ENCODE measurements at places on chromosomes 13 and 19.

GRCh38 chr13:98768522-98768921, 16.1 kb upstream of the SLC15A1 start:
- no peak for DNase-seq

- DNase-seq, result no peak
These were observed 11.6 kb downstream of the MAP2K2 start for GRCh38 chr19:4112367-4112766.

- DNase-seq, result no peak
These were observed 1.8 kb downstream of the PGPEP1 start for GRCh38 chr19:18342090-18342632.

- peak; percentile 44 for DNase-seq
These were observed 10.0 kb downstream of the NDUFB7 start for GRCh38 chr19:14561847-14562351.

DNA sequence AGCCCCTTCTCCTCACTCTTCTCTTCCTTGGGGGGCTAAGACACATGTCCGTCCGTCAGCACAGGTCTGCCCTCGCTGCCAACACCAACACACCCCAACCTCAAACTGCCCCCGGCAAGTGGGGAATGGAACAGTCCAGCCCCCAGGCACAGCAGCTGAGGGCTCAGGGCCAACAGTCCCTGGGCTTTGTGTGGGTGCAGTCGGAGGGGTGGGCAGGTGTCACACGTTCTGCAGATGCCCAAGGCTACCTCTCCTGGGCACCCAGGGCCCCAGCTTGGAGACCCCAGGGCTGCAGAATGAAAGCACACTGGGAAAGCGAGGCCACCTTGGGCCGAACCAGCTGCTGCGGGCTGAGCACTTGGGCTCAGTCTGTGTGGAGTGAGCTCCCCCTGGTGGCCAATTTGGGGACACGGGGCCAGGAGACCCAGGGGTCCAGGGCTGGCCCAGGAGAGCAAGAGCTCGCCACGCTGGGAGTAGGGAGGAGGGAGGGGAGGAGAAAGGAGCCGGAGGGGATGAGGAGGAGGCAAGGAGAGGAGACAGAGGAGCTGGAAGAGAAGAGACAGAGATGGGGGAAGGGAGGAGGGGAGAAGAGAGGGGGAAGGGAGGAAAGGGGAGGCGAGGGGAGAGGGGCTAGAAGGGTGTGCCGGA, 14.0 kb upstream of the ATP8B3 start:
- DNase-seq, result peak; percentile 84

DNA sequence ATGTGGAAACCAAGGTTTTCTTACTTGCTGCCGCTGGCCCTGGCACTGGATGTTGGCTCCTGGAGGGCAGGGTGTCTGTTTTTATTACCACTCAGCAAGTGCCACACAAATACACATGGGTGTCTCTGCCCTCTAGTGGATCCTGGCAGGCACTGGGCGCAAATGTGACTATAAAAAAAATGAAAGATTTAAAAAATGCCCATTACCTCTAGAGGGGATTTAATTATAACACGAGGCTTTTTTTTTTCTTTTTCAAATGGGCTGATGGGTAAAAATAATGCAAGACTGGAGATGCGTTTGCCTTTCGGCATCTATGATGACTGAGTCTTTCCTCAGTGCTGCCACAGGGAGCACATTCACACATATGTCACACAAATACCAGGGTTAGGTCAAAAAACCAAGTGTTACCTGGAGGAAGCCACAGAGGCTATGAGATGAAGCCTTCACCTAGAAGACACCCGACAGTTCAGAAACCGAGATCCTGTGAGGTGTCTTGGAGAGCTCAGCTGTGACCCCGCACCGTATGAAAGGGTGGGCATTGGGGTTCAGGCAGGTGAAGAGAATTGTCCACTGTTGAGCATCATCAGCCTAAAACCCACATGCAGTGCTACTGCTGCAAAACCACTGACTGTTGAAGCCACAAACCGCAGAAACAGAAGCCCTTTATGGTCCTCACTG, 25.7 kb downstream of the CHAMP1 start:
- no peak for DNase-seq

GRCh38 chr13:54563286-54563685, 1534.7 kb downstream of the OLFM4 start:
- DNase-seq, result no peak

- no peak for DNase-seq
These were observed 74.2 kb upstream of the CSNK1A1L start for GRCh38 chr13:37179645-37180044.

DNA sequence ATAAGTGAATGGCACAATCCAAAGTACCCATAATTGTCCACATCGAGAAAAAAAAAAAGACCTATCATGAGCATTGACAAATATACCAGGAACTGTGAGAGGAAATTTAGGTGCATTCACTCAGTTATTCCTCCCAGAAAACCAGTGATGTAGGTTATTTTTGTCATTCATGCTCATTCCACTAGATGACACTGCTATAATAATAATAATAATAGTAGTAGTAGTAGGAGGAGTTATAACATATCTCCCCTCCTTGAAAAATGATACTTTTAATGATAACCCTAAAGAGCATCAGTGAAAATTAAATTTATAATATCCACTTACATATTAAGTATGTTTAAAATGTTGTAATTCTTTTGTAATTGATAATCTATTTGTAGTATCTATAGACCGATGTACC, 463.9 kb upstream of the MIR17HG start:
- DNase-seq, result no peak

DNA sequence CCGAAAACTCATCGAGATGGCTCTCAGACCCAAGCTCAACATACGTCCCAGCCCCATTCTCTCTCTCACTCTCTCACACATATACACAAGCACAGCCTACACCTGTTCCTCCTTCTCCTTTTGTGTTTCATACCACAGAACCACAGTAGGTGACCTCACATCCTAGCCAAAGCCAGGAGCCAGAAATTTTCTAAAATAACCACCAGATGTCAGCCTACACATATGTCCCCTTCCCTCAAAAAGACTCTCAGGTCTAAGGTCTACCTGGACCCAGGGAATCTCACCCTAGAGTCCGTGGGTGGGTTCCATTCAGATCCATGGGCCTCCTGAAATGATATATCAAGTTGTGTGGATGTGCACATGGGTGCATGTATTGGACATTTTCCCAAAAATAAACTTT, 104.2 kb upstream of the IPO5 start:
- DNase-seq, result no peak

DNA sequence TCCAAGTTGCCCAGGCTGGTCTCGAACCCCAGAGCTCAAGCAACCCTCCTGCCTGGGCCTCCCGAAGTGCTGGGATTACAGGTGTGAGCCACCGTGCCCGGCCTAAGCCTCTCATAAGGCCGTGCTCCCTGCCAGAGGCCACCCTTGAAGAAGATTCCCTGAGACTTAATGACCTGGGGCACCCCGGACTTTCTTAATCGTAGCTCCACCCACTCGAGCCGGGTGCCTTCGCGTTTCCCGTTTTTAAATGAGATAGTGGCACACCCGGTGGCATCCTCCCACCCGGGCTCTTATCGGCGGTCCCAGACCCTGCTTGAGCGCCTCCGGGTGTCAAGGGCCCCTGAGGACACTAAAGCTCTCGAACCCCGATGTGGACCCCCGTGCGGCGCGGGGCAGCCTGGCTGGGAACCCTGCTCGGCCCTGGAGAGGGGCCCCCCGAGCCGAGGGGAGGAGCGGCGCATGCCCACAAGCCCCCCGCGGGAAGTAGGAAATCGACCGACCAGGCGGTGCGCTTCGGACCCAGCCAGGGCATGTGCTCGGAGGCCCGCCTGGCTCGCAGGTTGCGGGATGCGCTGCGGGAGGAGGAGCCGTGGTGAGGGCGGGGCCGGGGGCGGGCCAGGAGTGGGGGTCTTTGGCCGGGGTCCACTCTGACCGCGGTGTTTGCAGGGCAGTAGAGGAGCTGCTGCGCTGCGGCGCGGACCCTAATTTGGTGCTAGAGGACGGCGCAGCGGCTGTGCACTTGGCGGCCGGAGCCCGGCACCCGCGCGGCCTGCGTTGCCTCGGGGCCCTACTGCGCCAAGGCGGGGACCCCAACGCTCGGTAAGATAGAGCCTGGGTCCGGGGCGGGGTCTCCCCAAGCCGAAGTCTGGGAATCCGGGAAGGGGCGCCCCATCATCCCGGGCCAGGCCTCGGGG, at the start of gene ANKLE1:
Gene ANKLE1, plus strand, starts transcription at position 511 of the 914 bp plus-strand sequence. Its CDS starts 20 bp downstream, at position 531.
- peak; percentile 46 for DNase-seq

DNA sequence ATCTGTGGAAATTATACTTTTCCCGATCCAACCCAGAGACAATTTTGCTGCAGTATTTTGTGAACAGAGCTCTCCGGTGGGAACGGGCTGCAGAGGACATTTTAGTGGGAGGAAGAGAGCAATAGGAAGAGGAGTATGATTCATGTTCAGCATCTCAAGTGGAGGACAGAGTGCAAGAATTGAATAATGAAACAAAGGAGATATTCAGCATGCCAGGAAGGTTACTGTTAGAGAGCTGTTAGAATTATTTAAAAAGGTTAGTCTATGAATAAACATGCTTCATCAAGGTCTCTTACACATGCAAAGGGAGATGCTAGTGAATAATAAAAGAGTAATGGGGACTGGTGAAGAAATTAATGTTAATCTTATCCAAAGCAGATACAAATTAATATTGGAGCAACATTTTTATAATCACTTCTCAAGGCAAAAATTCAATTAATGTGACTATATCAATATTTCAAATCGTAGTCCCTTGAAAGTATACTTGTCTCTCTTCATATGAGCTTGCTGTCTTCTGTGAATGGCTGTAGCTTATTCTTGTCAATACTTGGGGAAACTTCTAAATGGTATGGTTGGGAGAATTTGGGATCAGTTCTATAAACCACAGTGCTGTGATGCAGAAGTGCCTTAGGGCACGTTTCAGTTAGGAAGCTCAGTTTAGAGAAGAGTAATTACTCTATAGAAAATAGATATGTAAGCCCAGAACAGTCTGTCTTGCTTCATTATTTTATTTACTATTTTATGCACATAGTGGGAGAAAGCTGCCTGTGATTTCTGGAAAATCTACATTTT, 1165.8 kb downstream of the OLFM4 start:
- no peak for DNase-seq

GRCh38 chr13:34589581-34589980, 352.5 kb upstream of the NBEA start:
- DNase-seq, result no peak

DNA sequence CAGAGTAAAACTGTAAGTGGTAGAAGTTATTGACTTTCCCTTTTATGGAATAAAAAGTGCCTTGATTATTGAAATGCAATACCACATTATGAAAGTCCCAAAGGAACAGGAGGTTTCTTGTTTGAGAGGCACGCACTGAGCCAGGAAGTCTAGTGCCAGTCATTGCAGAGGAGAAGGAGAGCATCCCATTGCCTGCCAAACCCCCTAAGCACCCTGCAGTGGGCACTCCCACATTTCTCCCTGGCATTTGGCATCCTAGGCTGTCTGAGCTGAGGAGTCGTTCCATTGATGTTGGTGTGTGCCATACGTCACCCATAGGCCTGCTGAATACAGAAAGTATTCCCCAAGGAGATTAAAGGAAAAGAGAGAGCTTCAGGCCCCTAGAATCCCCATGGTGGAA, 85.7 kb upstream of the MBNL2 start:
- no peak for DNase-seq

- no peak for DNase-seq
These were observed 1345.1 kb upstream of the PCDH20 start for GRCh38 chr13:62760724-62761123.

DNA sequence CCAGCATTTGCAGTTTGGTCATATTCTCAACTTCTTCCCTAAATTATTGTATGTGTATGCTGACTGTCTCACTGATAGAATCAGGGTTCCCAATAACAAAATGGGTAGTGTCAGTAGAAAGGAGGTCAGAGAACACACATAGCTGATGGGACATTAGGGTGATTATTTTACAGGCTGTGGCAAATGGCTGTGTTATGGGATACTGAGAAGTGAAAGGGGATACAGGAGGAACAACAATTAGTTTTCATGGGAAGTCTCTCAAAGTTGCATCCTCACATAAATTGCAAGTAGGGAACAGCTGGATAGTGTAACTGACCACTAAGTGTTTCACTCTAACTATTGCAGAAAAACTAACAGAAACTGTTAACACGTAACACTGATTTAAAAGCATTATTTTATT, 1199.3 kb downstream of the PCDH17 start:
- DNase-seq, result no peak

- peak; percentile 81 for DNase-seq
These were observed 4.7 kb downstream of the PNMA8A start for GRCh38 chr19:46466536-46467196.

DNA sequence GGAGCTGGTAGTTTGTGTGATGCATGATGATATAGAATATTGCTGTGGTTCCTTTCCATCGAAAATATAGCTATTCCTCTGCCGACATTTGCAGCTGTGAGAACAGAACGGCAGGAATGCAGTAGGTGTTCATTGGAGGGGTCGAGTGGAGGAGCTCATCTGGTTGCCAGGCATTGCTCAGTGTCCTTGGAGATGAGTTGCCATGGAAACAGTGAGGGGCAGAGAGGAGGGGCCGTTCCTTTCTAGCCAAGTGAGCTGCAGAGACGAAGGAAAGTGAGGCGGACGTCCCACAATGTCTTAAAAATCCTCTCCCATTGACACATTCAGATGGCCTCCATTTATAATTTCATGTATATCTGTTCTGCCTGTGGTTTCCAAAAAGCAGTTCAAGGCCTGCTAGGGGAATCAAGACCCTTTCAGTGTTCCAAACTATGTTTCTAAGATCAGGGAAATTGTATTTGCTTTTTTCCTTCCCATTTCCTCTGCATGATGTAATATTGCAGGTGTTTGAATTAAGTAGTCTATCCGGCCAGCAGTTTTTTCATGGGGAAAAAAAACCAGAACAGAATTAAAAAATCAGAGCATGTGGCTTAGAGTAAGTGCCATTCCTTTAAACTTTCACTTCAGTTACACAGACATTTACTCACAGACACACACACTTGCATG, 41.2 kb upstream of the ZNF835 start:
- DNase-seq, result peak; percentile 28

DNA sequence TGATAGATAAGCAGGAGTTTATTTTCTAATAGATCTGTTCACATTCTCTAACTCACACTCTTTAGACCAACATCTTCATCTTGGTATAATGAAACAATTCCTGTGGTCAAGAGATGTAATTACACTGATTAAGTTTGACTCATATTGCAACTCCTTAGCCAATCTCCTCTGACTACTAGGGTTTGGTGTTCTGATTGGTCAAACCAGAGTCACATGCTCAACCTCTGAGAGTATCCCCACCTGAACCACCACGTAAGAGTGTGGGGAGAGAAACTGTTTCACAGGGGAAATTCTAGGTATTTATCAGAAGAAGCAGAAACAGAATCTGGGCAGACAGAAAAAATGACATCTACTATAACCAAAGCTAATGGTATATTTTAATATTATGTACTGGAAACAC, 42.4 kb downstream of the UQCRFS1 start:
- DNase-seq, result no peak

- no peak for DNase-seq
These were observed 495 bp downstream of the LSR start for GRCh38 chr19:35249146-35249847.

GRCh38 chr19:19538785-19539166, 711 bp downstream of the CILP2 start:
- DNase-seq, result no peak

- no peak for DNase-seq
These were observed 63.5 kb downstream of the TUBA3C start for GRCh38 chr13:19117913-19118739.
